ENCODE measurements at places on chromosomes 11 and 22.
A peak's percentile ranks its signal among the peaks of the same experiment; 100 is the strongest.

DNA sequence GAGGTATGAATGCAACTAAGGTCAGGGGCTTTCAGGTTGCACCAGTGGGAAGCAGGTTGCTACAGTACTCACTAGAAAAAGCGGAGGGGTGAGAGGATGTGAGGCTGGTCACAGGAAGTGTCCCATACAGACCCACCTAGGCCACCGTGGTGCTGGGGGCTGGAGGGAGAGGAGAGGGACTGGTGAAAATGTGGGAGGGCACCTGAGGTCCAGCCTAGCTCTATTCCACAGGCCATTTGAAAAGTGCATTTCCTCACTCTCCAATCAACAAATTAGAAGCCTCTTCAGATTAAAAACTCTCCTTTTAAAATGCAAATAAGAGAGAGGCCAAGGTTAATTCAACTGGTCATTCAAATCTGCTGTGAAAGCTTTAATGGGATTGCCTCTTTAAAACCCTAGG lies 38.6 kb upstream of the NCAM1 start:
- no peak for DNase-seq

DNA sequence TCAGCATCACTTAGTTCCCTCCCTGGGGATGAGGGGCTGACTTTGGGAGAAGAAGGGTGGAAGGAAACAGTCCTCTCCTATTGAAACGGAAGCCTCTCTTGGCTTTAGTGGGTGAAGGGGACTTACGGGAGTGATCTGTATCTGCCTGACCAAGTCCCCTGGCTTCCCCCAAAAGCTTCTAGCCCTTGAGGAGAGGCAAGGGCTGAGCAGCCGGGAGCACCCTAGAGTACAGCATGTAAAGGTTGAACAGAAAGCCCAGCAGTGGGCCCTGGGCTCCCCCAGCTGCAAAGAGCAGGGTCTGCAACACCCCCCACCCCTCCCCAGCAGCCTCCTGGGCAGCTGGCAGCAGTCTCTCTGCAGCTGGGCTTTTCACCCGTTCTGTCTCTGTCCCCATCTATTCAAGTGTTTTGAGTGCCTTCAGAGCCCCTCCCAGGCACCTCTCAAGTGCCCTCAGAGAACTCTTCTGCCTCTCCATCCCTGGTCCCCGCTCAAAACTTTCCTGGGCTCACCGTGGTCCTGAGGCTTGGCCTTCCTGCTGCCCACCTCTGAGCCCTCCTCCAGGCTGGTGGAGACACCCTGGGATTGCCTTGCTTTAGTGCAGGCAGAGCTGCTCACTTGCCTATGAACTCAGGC lies 2.7 kb downstream of the CAPN5 start:
- no peak for DNase-seq

DNA sequence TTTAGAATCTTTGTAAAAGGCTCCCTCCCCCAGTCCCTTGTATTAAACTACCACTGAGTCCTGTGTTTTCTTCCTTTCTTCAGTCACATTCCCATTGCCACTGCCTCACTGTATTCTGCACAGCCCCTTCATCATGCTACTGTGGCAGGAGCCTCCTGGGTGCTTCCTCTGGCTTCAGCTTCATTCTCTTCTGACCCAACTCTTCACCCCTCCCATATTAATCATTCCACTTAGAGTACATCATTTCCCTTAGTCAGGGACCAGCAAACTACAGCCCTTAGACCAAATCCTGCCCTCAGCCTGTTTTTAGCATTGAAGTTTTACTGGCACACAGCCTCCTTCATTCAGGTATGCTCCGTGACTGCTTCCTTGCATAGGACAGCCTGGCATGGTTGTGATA lies 127.7 kb upstream of the MTNR1B start:
- no peak for DNase-seq

DNA sequence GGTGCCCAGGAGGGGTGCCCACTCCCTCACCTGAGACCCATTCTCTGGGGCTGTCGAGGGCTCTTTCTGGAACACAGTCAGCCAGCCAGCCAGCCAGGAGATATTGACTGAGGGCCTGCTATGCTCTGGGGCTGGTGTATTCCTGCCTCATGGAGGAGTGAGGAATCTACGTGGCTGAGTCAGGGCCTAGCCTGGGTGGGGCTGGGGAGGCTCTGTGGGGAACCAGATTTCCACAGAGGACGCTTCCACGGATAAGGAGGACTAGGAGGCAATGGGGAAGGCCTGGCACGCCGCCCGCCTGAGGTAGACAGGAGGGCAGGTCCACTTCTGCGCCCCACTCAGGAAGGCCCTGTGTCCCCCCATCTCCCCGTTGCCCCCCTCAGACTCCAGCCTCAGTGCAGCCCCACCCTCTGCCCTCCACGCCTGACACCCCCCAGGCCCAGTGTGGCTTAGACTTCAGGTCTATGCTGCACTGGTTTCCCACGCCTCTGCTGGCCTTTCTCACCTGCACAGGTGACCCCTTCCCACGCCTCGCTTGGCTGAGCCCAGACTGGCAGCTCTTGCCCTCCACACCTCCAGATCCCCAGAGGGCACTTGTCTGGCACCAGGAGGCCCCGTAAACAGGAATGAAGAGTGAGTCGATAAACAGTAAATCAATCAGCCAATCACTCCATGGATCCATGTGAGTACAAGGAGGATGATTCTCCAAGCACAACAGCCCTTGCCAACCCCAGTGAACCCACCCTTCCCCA lies 37.5 kb downstream of the MACROD1 start:
- no peak for DNase-seq

DNA sequence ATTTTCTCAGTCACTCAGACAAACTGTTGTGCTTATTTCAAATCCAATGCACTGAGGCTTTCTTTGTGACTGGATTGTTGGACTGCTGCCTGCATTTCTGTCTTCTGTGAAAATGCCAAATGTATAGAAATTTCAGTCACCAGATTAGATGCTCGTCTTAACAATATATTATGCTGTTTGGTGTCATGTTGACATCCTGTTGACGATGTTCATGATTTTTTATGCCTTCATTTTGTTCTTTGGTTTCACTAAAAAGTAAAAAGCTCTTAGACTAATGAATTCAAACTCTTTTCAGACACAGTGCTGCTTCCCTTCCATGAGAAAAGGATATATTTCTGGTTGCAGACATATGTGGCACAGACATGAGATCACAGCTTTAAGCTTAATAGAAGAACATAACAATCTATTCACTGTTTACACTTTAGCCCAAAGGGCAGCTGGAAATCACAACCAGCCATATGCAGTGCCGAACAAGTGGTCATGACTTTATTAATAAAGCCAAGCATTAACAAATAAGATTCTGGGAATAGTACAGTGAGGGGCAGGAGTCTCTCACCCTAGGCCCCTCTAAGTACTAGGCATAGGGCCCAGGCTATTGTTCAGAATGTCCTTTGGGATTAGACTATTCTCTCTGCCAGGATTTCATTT lies 9.4 kb upstream of the SOX6 start:
- DNase-seq = peak; percentile 16

GRCh38 chr11:116070520-116070919 lies 566.3 kb upstream of the CADM1 start:
- no peak for DNase-seq

- no peak for DNase-seq
Measured at GRCh38 chr11:101035872-101036271, 93.7 kb downstream of the PGR start.

- no peak for DNase-seq
Measured at GRCh38 chr22:23137905-23138561, 3.8 kb downstream of the RSPH14 start.

DNA sequence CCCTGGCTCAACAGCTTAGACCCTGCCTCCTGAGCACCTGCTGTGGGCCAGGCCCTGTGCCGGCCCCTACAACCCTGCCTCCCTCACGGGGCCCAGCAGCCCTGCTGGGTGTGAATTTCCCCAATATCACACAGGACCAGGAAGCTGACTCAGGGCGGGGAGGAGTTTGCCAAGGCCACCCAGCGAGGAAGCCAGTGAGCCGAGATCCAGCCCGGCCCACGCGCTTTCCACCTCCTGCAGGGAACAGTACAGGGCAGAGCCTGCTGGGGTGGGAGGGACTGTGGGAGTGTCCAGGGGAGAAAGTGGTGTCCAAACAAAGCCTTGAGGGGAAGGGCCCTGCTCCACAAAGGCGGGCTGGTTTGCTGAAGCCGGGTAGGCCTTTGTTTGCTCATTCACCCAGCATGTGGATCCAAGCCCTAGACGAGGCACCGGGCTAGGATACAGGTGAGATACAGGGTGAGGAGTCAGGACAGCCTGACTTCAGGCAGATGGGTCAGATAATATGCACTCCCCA lies 26.8 kb downstream of the RPL3 start:
- peak; percentile 97 for DNase-seq

Measured in fibroblast of pulmonary artery (primary cell).